Stimulated activated CD4-positive, alpha-beta T cell treated with anti-CD3 and anti-CD28 coated beads, Interleukin-12 subunit alpha, Interleukin-12 subunit beta, amount 100 ng/mL, for 24 hours (primary cell): ENCODE measurements at places on chromosomes 16 and 17.
A peak's percentile ranks its signal among the peaks of the same experiment; 100 is the strongest.

DNA sequence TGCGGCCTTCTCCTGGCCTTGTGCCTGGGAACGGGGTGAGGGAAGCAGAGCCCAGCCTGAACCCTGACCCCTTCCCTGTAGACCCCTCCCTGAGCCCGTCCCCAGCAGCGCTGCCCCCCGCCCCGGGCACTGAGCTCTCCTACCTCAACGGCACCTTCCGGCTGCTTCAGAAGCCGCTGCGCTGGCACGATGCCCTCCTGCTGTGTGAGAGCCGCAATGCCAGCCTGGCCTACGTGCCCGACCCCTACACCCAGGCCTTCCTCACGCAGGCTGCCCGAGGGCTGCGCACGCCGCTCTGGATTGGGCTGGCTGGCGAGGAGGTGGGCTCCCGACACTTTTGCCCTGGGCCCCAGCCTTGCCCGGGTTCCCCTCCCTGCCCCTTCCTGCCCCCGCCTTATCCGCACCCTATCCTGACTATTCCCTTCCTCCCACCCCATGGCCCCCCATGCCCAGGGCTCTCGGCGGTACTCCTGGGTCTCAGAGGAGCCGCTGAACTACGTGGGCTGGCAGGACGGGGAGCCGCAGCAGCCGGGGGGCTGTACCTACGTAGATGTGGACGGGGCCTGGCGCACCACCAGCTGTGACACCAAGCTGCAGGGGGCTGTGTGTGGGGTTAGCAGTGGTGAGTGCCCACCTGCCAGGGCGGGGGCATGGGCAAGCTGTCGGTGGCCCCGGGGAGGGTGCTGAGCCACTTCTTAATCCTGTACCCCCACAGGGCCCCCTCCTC lies 62.1 kb downstream of the MRC2 start:
- DNase-seq = no peak

- DNase-seq = no peak
Observed at GRCh38 chr16:55577887-55578286, 11.4 kb downstream of the CAPNS2 start.

- DNase-seq = no peak
Observed at GRCh38 chr17:4426499-4427208, 7.1 kb upstream of the SPNS3 start.

DNA sequence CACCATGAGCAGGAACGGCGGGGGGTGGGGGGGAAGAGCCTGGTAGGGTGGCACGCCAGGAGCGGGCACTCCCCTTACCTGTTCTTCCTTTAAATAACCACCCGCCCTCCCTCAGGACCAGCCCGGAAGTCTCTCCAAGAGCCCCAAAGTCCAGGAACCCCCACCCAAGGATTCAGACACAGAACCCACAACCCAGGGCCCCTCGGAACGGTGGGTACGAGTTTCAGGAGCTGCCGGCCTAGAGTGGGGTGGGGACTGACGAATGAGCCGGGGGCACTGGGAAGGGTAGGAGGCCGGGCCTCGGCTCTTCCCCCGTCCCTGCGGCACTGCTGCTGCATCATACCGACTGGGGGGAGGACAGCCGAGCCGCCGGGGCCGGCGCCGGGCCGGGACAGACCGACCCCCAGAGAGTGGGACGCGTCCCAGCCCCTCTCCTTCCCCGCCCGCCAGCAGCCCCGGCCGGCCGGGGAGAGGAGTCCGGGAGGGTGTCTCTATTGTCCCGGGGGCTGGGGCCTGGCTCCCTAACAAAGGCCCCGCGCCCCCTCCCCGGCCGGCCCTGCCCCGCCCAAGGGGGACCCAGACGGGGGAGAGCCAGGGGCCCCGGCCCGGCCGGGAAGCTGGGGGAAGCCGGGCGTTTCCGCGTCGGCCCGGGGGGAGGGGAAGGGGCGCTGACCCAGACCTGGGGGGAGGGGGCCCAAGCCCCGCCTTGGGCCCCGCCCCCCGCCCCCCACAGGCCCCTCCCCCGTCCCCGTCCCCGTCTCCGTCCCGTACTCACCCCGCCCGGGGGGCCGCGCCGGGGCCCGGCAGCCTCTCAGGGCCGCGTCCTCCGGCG lies 747 bp downstream of the ATXN7L3 start:
- DNase-seq = peak; percentile 33

GRCh38 chr17:77719806-77720205 lies 238.7 kb upstream of the TNRC6C start:
- DNase-seq = no peak

DNA sequence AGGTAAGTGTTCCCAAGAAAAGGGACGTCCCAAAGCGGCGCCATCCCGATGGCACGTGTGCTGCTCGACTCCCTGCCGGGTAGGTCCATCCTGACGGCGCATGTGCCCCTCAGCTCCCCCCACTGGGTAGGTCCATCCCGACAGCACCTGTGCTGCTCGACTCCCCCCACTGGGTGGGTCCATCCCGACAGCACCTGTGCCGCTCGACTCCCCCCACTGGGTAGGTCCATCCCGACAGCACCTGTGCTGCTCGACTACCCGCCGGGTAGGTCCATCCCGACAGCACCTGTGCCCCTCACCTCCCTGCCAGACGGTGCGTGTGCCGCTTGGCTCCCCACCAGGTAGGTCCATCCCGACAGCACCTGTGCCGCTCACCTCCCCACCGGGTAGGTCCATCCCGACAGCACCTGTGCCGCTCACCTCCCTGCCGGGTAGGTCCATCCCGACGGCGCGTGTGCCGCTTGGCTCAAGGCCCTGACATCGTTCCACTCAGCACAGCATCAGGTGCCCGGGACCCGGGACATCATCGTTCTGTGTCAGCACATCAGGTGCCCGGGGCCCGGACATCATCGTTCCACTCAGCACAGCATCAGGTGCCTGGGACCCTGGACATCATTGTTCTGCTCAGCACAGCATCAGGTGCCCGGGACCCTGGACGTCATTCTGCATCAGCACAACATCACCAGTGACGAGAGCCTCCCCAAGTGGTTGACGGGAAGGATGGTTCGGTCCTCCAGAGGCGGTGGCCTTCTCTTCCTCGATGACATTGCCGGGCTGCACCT lies 5.7 kb upstream of the FN3K start:
- DNase-seq = no peak

GRCh38 chr17:75345514-75346167 lies 56.4 kb upstream of the SLC25A19 start:
- DNase-seq = no peak

- DNase-seq = no peak
Observed at GRCh38 chr16:49353680-49354079, 19.9 kb upstream of the C16orf78 start.

GRCh38 chr17:13027246-13027645 lies 9.4 kb upstream of the ELAC2 start:
- DNase-seq = no peak
